ENCODE measurements at places on chromosomes 11 and 22. TPM values are rescaled to one million over a fixed set of nuclear protein-coding genes. Genes with fewer than 3 reads are reported as not detected.

Gene TMEM225
- total RNA-seq, result not detected

Gene CHST1
- 1.7 TPM for total RNA-seq

Gene CCDC157
- total RNA-seq, result 2.6 TPM

Gene DGCR6
- 19.0 TPM for total RNA-seq

Gene PPM1F
- total RNA-seq, result 78.3 TPM

Gene TSPAN32
- total RNA-seq, result 1.8 TPM

Gene HBG2
- total RNA-seq, result not detected

Gene OR6A2
- total RNA-seq, result 0.60 TPM

Gene PYGM
- 18.6 TPM for total RNA-seq

Gene OR52E8
- total RNA-seq, result not detected

Gene ZNF280A
- 0.59 TPM for total RNA-seq

Gene ESAM
- total RNA-seq, result 45.9 TPM

Gene MAPK8IP1
- total RNA-seq, result 197 TPM

Gene EIF3M
- 163 TPM for total RNA-seq

Gene TIMP3
- total RNA-seq, result 300 TPM

Gene DEPDC7
- 9.0 TPM for total RNA-seq

Gene NPAS4
- 0.42 TPM for total RNA-seq
